T-cell (primary cell): ENCODE measurements at places on chromosomes 1 and 21.

GRCh38 chr1:87403061-87403820, 74.6 kb downstream of the LMO4 start:
- H3K4me1 ChIP-seq = no peaks in the 10 kb centered on the region
- DNase-seq = no peak

- DNase-seq = no peak
- peaks cover 35% of the 10 kb centered on the region for H3K27me3 ChIP-seq
- peak overlapping the region; percentile 67 for H3K4me3 ChIP-seq
- H3K27ac ChIP-seq = no peak overlapping the region
- no peaks in the 10 kb centered on the region for H3K36me3 ChIP-seq
- peaks cover 14% of the 10 kb centered on the region for H3K4me1 ChIP-seq
Measured at GRCh38 chr1:200042119-200042551, 14.6 kb downstream of the NR5A2 start.

GRCh38 chr1:184190616-184191015, 139.1 kb downstream of the TSEN15 start:
- no peak overlapping the region for H3K4me3 ChIP-seq
- H3K27ac ChIP-seq = no peak overlapping the region
- H3K27me3 ChIP-seq = no peaks in the 10 kb centered on the region
- no peaks in the 10 kb centered on the region for H3K36me3 ChIP-seq
- H3K4me1 ChIP-seq = no peaks in the 10 kb centered on the region

DNA sequence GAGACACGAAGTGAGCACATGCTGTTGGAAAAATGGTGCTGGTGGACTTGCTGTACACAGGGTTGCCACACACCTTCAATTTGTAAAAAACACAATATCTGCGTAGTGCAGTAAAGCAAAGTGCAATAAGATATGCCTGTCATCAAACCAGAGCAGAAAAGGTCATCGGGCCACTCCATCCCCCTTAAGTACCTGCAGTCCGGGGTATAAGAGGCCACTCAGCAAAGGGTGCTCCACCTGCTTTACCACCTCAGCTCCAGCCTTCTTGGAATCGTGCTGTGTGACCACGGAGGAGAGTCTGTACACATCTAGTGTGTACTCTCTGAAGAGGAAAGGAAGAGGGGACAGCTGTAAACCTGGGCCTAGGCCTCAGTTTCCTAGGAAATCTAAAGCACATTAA, 10.9 kb downstream of the YARS1 start:
- H3K4me3 ChIP-seq = no peak overlapping the region
- peaks cover 5% of the 10 kb centered on the region for H3K4me1 ChIP-seq
- no peaks in the 10 kb centered on the region for H3K27me3 ChIP-seq
- H3K36me3 ChIP-seq = peaks cover 51% of the 10 kb centered on the region
- no peak overlapping the region for H3K27ac ChIP-seq

DNA sequence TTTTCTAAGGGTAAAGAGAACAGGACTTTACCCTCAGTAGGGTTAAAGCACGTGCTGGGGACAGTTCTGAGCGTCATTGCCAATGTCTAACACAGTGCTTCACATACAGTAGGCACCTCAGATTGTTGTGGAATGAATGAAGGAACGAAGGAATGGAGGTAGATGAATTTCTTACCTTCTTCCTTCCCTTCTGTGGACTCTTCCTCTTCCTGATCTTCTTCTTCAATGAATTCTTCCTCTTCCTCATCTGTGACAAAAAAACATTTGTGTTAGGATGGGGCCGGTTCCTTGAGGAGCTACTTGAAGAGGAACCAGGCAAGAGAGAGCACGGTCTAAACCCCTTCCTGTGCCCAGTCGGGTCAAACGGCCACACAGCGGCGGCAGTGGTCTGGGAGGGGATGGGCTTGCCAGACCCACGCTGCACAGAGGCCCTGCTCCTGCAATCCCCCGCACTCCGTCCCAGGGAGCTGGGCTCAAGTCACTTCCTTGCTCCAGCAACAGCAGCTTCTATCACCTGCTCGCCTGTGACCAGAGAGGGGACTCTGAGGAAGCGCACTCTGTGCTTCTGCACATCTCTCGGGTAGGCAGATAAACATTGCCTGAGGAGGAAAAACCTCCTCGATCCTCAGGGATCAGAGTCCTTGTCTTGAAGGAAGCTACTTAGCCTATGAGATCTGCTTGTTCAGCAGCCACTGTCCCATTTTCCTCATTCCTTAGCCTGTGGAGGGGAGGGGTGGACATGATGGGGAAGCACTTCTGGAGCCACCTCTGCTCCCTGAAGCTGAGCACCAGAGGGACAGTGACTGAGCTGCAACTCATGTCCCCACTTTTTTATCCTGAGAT, 8.0 kb upstream of the SLC30A2 start:
- H3K4me3 ChIP-seq = no peak overlapping the region
- no peaks in the 10 kb centered on the region for H3K4me1 ChIP-seq
- H3K27ac ChIP-seq = no peak overlapping the region
- no peaks in the 10 kb centered on the region for H3K36me3 ChIP-seq

DNA sequence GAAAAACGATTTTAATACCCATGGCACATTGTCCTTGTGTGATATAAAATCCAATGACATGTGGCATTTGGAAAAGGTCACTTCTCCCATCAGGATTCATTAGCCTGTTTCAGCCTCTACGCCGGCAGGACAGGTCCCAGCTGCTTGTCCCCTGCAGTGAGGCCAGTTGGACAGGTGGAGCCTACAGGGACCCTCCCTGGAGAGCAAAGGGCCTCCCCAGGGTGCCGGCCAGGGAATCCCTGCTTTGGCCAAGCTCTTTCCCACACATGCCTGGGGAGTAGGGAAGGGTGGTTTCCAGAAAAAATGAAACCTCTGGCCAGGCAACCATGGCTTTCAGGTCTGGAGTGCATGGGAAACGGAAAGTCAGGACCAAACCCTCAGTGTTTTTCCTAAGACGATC, 93.1 kb downstream of the TMEM53 start:
- peaks cover 21% of the 10 kb centered on the region for H3K27me3 ChIP-seq
- no peaks in the 10 kb centered on the region for H3K36me3 ChIP-seq
- no peaks in the 10 kb centered on the region for H3K4me1 ChIP-seq
- no peak overlapping the region for H3K4me3 ChIP-seq
- no peak for DNase-seq

- peak; percentile 26 for DNase-seq
- H3K4me1 ChIP-seq = peaks cover 18% of the 10 kb centered on the region
- H3K27ac ChIP-seq = no peak overlapping the region
Measured at GRCh38 chr1:153261281-153262069, 2.0 kb downstream of the LORICRIN start.

DNA sequence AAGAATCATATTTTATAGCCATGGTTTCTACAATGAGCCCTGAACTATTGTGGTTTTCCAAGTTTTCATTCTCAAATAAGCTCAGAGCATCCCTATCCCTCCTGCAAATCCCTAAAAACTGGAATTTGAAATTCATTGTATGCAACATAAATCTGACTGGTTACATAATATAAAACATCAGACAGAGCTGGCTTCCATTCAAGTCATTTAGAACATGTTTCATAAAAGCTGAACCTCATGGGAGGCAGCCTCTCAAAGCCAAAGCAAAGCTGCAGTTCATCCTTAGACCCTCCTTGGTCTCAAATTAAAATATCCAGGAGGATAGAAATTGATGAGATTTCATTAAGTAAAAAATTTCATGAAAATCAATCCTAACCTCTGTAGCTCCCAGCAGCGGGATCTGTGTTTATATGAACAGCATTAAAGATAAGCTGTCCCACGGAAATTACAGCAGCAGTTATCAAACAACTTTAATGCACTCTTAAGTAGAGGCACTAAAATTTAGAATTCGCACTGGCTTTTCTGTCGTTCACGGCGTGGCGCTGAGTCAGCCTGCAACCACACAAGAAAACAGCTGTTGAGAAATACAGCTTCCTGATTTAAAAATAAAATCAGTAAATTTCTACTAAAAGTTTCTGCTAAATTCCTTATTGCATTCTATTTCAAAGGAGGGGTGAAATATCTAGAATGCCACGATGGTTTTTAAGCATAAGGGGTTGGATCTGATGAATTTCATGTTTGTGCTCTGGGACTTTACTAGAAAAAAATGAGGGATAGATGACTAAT, 99.9 kb upstream of the TIAM1 start:
- H3K4me3 ChIP-seq = no peak overlapping the region
- no peak overlapping the region for H3K27ac ChIP-seq
- H3K27me3 ChIP-seq = no peaks in the 10 kb centered on the region
- H3K36me3 ChIP-seq = no peaks in the 10 kb centered on the region

DNA sequence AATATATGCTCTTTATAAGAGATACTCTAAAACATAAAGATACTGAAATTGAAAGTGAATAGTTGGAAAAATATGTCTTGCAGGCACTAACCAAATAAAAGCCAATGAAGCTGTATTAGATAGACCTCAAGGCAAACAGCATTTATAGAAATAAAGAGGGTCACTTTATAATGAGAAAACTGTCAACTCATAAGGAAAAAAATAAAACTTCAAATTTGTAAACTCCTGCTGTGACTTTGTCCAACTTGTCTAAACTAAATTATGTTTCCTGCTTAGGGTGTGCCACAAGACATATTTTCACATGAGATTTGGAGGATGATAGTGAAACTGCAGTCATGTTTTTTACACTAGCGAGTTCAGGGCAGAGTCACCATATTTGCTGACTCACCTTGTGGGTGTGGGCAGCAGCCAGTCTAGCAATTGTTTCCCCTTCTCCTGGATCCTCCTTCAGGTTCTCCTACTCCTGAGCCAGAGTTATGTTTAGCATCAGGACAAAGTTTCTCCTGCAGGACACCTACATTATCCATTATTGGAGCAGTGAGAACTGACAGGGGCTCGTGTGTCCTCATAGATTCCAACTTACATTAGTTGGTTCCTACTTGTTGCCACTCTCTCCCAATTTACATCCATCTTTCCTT, 43.8 kb downstream of the CD53 start:
- no peak for DNase-seq
- H3K36me3 ChIP-seq = no peaks in the 10 kb centered on the region
- H3K27me3 ChIP-seq = no peaks in the 10 kb centered on the region
- no peak overlapping the region for H3K27ac ChIP-seq
- H3K4me3 ChIP-seq = no peak overlapping the region

DNA sequence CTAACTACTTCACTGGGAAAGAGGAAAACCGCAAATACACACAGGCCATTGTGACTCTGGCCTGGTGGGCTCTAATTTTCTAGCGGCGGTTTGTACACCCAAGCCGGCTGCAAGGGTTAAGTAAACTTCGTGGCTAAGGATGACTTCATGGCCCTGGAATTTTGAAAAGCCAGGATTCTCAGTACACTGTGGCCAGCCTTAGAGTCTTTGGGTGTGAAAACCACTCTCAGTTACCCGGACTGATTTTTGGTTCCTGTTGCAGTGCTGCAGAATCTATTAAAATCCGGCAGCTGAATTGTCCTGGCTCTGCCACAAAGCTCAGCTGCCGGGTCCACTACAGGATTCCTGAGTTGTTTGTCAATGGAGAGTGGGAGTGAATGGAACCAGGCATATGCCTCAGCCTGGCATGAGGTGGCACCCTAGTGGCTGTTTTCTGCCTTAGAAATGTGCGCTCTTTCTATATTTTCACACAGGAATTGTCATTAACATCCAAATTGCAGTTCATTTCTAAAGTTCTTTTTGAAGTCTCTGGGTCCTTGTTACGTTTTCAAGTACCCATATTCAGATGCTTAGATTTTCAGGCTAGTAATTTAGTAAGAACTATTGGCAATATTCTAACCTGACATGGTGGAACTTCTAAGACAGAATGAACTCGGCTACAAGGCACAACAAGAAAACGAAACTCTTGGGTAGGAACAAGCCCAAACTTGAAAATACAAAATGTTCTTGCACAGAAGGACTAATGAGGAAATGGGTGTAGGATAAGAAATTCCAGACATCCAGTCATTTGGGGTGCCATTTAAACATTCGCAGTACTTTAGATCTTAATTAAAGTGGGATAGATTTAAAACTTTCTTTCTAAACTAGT, 255.9 kb downstream of the NFIA start:
- no peak overlapping the region for H3K4me3 ChIP-seq
- H3K4me1 ChIP-seq = no peaks in the 10 kb centered on the region
- H3K27ac ChIP-seq = no peak overlapping the region
- no peak for DNase-seq
- no peaks in the 10 kb centered on the region for H3K36me3 ChIP-seq
- no peaks in the 10 kb centered on the region for H3K27me3 ChIP-seq

DNA sequence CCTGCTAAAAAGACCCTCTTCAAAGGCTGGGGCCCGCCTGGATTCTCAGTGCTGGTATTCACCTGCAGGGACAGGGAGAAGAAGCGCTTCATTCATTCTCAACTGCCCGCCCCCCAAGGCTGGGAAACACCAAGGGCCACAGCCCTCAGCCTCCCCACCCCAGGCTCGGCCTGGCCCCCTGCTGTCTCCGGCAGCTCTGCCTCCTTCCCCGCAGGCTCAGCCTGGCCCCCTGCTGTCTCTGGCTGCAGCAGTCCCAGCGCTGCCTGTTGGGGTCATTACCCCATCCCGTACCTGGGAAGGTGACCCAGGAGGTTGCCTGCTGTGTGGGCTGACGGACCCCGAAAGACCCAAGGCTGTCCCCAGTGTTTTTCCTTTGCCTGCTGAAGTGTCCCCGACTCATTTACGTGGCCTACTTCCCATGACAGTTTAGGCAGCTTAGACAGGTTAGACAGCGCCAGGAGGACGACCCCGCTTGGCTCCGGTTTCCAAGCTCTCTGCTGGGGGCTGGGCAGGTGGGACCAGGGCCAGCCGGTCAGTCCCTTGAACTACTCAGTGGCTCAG, 22.9 kb upstream of the CLSTN1 start:
- no peak overlapping the region for H3K4me3 ChIP-seq
- no peaks in the 10 kb centered on the region for H3K36me3 ChIP-seq
- no peaks in the 10 kb centered on the region for H3K4me1 ChIP-seq
- no peak overlapping the region for H3K27ac ChIP-seq
- H3K27me3 ChIP-seq = no peaks in the 10 kb centered on the region

- H3K27me3 ChIP-seq = no peaks in the 10 kb centered on the region
- H3K4me3 ChIP-seq = no peak overlapping the region
- no peak for DNase-seq
- peaks cover 6% of the 10 kb centered on the region for H3K36me3 ChIP-seq
Measured at GRCh38 chr1:9760824-9761223, 62.9 kb downstream of the CLSTN1 start.

GRCh38 chr1:243422362-243422761, 166.5 kb downstream of the SDCCAG8 start:
- no peak for DNase-seq
- no peak overlapping the region for H3K27ac ChIP-seq
- peaks cover 16% of the 10 kb centered on the region for H3K4me1 ChIP-seq

GRCh38 chr21:35438643-35439404, 389.7 kb upstream of the RUNX1 start:
- DNase-seq = no peak
- H3K36me3 ChIP-seq = no peaks in the 10 kb centered on the region

DNA sequence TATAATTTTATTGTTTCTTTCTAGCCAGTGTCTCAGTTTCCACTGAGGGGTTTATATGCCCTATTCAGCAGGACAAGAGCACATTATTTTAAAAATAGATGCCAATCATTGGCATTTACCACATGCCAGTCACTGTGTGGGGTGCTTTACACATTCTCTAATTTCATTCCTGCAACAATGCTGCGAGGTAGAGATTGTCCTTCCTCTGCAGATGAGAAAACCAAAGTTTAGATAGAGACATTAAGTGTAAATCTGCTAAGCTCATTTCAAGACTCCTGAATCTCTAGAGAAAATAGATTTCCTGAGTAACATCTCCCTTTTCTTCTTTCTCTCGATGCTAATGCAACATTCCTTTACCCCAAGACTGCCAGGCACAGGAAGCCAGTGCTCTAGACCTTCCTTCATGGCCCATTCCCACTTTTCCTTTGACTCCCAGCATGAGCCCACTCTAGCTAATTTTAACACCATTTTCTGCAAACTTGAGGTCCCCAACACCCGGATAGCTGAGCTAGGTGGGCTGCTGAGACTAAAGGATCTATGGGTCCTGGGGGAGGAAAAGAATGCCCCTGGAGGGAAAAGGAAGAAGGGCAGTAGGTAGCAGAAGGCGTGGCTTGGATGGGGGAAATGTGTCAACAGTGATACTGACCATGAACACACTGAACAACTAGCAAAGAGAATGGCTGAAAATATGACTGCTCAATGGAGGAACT, 50.0 kb downstream of the SH3GLB1 start:
- no peak overlapping the region for H3K4me3 ChIP-seq
- no peaks in the 10 kb centered on the region for H3K4me1 ChIP-seq
- H3K36me3 ChIP-seq = no peaks in the 10 kb centered on the region
- H3K27me3 ChIP-seq = no peaks in the 10 kb centered on the region
